ENCODE measurements at places on chromosomes 3 and 15. TPM values are rescaled to one million over a fixed set of nuclear protein-coding genes. Genes with fewer than 3 reads are reported as not detected.
A peak's percentile ranks its signal among the peaks of the same experiment; 100 is the strongest.

The P2RY13 gene
- not detected for total RNA-seq

The SHC4 gene
- 0.29 TPM for total RNA-seq

The RYR3 gene
- 0.38 TPM for total RNA-seq

The MRPS22 gene
- total RNA-seq, result 36.4 TPM

The OR5K3 gene
- total RNA-seq, result not detected

The PATL2 gene
- total RNA-seq, result 0.26 TPM

The ADAMTSL3 gene
- 3.4 TPM for total RNA-seq

The NR1I2 gene
- 0.12 TPM for total RNA-seq

The CCR8 gene
- total RNA-seq, result not detected

The EFHB gene
- 1.3 TPM for total RNA-seq

The FHIT gene
- 9.7 TPM for total RNA-seq

The DISP2 gene
- 0.05 TPM for total RNA-seq

GRCh38 chr3:147656023-147656422 is 246.9 kb downstream of the ZIC1 start:
- H3K27me3 ChIP-seq, result no peaks in the 10 kb centered on the region
- no peaks in the 10 kb centered on the region for H3K36me3 ChIP-seq
- DNase-seq, result no peak
- no peaks in the 10 kb centered on the region for H3K4me1 ChIP-seq
- H3K4me3 ChIP-seq, result no peak overlapping the region

DNA sequence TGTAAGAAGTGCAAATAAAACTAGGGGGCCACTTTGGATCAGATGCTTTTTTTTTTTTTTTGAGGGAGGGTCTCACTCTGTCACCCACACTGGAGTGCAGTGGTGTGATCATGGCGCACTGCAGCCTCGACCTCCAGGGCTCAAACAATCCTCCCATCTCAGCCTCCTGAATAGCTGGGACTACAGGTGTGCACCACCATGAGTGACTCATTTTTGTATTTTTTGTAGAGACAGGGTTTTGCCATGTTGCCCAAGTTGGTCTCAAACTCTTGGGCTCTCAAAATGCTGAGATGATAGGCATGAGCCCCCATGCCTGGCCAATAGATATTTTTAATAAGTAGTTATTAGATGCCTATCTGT is 20.8 kb downstream of the CCR1 start:
- no peak overlapping the region for H3K27ac ChIP-seq
- no peaks in the 10 kb centered on the region for H3K36me3 ChIP-seq
- H3K4me1 ChIP-seq, result no peaks in the 10 kb centered on the region
- no peak for DNase-seq
- no peak overlapping the region for H3K4me3 ChIP-seq

- peaks cover 60% of the 10 kb centered on the region for H3K27me3 ChIP-seq
- no peak overlapping the region for H3K4me3 ChIP-seq
- H3K27ac ChIP-seq, result no peak overlapping the region
- H3K4me1 ChIP-seq, result no peaks in the 10 kb centered on the region
Observed at GRCh38 chr15:40317580-40317979, 5.9 kb upstream of the INAFM2 start.

DNA sequence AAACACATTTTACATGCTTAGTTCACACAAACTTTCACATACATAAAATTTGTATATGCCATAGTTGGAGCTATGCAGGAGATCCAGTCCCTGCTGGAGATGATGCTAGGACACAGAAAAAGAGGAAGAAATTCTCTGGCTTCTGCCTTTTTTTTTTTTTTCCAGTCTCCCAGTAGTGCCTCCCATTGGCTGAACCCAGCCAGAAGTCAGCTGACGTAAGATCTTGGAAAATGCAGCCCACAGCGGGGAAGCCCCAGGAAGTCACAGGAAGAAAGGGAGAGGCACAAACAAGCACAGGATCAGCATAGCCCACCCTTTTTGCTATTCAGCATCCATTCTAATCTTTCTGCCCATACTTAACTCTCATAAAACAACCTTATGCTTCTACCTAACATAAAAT is 38.5 kb downstream of the SCN11A start:
- no peak overlapping the region for H3K27ac ChIP-seq
- no peaks in the 10 kb centered on the region for H3K4me1 ChIP-seq
- H3K36me3 ChIP-seq, result no peaks in the 10 kb centered on the region
- H3K27me3 ChIP-seq, result no peaks in the 10 kb centered on the region
- H3K4me3 ChIP-seq, result no peak overlapping the region

DNA sequence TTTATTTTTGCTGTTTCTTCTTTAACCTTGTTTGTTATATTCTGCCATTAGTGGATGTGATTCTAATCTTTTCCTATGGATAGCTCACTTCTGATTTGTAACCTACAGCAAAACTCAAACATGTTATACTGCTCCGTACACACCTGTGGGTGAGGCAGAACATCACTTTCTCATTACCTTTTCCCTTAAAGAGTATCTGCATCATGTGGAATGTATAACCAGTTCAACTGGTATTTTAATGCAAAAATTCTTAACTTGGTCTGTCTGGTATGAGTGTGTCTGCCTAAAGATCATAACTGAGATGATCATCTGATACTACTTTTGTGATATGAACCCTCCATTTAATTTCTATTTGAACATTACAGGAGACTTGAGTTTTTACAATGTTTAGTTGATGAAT is 13.0 kb upstream of the UPK1B start:
- H3K4me3 ChIP-seq, result no peak overlapping the region
- H3K4me1 ChIP-seq, result no peaks in the 10 kb centered on the region
- no peaks in the 10 kb centered on the region for H3K36me3 ChIP-seq
- no peak overlapping the region for H3K27ac ChIP-seq
- DNase-seq, result no peak

- H3K36me3 ChIP-seq, result peaks cover 58% of the 10 kb centered on the region
- no peaks in the 10 kb centered on the region for H3K4me1 ChIP-seq
- H3K27ac ChIP-seq, result no peak overlapping the region
- no peak for DNase-seq
- H3K4me3 ChIP-seq, result no peak overlapping the region
- H3K27me3 ChIP-seq, result no peaks in the 10 kb centered on the region
Observed at GRCh38 chr15:51908316-51908715, 63.3 kb downstream of the LEO1 start.

- no peaks in the 10 kb centered on the region for H3K4me1 ChIP-seq
- H3K27ac ChIP-seq, result no peak overlapping the region
- H3K36me3 ChIP-seq, result no peaks in the 10 kb centered on the region
- no peaks in the 10 kb centered on the region for H3K27me3 ChIP-seq
- DNase-seq, result no peak
- no peak overlapping the region for H3K4me3 ChIP-seq
Observed at GRCh38 chr15:81276967-81277366, 47.0 kb downstream of the STARD5 start.

GRCh38 chr3:115715241-115715745 is 92.0 kb downstream of the GAP43 start:
- DNase-seq, result no peak
- H3K4me3 ChIP-seq, result no peak overlapping the region
- no peak overlapping the region for H3K27ac ChIP-seq
- no peaks in the 10 kb centered on the region for H3K36me3 ChIP-seq

GRCh38 chr3:16182183-16182582 is 7.7 kb downstream of the GALNT15 start:
- peaks cover 29% of the 10 kb centered on the region for H3K27me3 ChIP-seq
- H3K4me3 ChIP-seq, result no peak overlapping the region
- no peak for DNase-seq
- H3K4me1 ChIP-seq, result peaks cover 4% of the 10 kb centered on the region

GRCh38 chr3:32280262-32280910 is 41.9 kb downstream of the CMTM8 start:
- H3K27ac ChIP-seq, result no peak overlapping the region
- no peaks in the 10 kb centered on the region for H3K27me3 ChIP-seq
- DNase-seq, result no peak
- H3K36me3 ChIP-seq, result no peaks in the 10 kb centered on the region

- no peaks in the 10 kb centered on the region for H3K36me3 ChIP-seq
- no peaks in the 10 kb centered on the region for H3K4me1 ChIP-seq
- no peaks in the 10 kb centered on the region for H3K27me3 ChIP-seq
- DNase-seq, result peak; percentile 93
- H3K27ac ChIP-seq, result no peak overlapping the region
Observed at GRCh38 chr15:92097474-92098178, 244.1 kb downstream of the SLCO3A1 start.

- no peak overlapping the region for H3K4me3 ChIP-seq
- no peak for DNase-seq
- H3K27me3 ChIP-seq, result no peaks in the 10 kb centered on the region
- no peaks in the 10 kb centered on the region for H3K4me1 ChIP-seq
- no peaks in the 10 kb centered on the region for H3K36me3 ChIP-seq
Observed at GRCh38 chr15:92576597-92577200, 78.9 kb downstream of the FAM174B start.

DNA sequence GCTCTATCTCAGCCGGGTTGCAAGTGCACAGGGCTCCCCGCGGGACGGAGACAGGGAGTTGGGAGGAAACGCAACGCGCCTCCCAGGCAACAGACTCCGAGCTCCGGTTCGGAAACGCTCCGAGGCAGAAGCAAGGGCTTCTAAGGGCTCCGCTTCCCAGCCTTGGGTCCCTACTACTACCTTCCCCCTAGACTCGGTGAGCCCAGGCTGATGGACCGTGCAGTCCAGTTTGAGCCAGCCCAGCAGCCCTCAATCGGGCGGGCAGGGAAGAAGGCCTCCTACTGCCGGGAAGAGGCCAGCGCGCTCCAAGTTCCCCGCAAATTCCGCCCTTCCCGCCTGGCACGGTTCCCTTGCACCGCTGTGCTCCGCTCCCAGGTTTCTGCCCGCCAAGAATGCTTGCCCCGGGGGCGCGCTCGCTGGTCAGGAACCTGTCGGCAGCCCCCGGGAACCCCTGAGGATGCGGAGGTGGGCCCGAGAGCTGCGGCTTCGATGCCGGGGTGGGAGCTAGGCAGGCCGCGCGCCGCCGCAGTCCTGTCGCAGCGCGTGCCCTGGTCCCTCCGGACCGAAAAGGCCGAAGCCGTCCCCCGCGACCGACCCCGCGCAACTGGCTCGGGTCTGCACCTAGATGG is 728 bp downstream of the TRANK1 start:
- peak; percentile 86 for DNase-seq
- H3K27me3 ChIP-seq, result peaks cover 27% of the 10 kb centered on the region
- no peak overlapping the region for H3K27ac ChIP-seq
- H3K4me1 ChIP-seq, result no peaks in the 10 kb centered on the region

DNA sequence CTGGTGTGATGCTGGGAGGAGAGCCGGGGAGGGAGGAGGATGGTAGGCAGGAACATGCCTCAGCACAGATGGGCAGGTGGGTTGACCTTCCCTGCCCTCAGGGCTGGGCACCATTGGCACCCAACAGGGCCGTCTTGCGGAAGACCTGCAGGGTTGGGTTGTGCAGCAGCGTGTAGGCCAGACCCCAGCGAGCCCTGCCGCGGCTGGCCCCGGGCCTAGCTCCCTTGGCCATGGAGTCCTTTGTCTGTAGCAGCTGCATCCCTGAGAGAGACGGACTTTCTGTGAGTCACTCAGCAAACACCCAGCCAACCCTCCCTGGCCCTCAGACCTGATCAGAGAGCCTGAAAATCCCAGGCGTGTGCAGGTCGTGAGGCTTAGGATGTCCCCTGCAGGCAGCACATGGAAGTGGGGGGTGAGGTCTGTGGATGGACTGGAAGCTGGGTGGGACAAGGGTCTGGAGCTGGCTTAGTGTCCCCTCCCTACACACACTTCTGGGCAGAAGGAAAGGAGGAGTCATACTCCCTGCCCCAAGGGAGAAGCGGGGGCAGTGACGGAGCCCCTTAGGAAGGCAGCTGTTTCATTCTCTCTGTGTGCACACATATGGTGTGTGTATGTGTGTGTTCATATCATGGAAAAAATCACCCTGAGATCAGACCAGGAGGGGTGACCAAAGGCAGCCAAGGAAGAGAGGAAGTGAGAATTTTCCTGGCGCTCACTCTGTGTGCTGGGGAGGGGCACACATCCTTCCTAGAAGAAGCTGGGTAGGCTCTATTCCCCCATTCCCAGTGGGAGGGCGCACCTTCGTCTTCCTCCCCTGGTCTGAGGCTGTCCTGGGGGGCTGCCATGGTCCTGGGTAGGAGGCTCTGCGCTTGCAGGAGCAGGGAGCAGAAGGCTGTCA is 6.7 kb downstream of the ISLR start:
- no peaks in the 10 kb centered on the region for H3K4me1 ChIP-seq
- no peak for DNase-seq
- no peaks in the 10 kb centered on the region for H3K27me3 ChIP-seq

DNA sequence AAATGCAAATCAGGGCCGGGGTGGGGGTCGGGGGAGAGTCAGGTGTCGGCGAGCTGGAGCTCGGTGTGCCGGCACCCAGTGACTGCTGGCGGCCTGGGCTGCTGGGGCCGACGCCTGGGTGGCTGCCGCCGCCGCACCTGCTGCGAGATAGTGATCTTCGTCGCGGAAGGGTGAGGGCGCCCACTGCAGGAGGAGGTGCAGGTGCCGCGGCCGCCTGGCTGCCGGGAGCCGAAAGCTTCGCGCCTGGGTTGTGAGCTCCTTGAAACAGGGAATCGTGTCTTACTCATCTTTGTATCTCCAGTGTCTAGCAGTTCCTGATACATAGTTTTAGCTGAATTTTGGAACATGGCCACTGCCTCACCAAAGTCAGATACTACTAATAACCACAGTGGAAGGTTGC is 64.0 kb upstream of the CPOX start:
- H3K27me3 ChIP-seq, result peaks cover 31% of the 10 kb centered on the region
- DNase-seq, result peak; percentile 88
- no peak overlapping the region for H3K27ac ChIP-seq
- no peak overlapping the region for H3K4me3 ChIP-seq

GRCh38 chr15:31977138-31977537 is 53.2 kb upstream of the CHRNA7 start:
- H3K4me3 ChIP-seq, result no peak overlapping the region
- no peak overlapping the region for H3K27ac ChIP-seq
- no peak for DNase-seq
- no peaks in the 10 kb centered on the region for H3K4me1 ChIP-seq
- no peaks in the 10 kb centered on the region for H3K36me3 ChIP-seq
- peaks cover 9% of the 10 kb centered on the region for H3K27me3 ChIP-seq

GRCh38 chr3:32778389-32778788 is 39.4 kb upstream of the TRIM71 start:
- no peak overlapping the region for H3K4me3 ChIP-seq
- H3K36me3 ChIP-seq, result peaks cover 19% of the 10 kb centered on the region
- no peak overlapping the region for H3K27ac ChIP-seq
- H3K27me3 ChIP-seq, result no peaks in the 10 kb centered on the region
- peaks cover 13% of the 10 kb centered on the region for H3K4me1 ChIP-seq

DNA sequence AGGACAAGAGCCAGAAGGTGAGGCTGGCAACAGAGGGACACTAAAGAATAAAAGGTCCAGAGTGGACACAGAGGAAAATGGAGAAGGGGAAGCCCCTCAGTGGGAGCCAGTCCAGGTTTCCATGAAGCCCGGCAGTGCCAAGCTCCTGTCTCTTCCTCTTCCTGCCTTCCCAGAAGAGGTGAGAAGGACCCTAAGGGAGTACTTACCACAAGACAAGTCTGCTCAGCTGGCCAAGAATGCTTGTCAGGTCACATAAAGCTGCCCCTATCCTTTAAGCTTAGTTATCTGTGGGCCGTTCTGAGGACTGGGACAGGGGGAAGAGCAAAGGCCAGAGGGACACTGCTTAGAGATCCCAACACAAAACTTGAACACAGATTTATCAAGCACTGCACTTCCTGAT is 100.2 kb downstream of the RYK start:
- no peaks in the 10 kb centered on the region for H3K4me1 ChIP-seq
- H3K27me3 ChIP-seq, result no peaks in the 10 kb centered on the region
- H3K27ac ChIP-seq, result no peak overlapping the region
- peaks cover 47% of the 10 kb centered on the region for H3K36me3 ChIP-seq
- no peak overlapping the region for H3K4me3 ChIP-seq

Measured in endodermal cell (in vitro differentiated cells).